ENCODE measurements at places on chromosomes 7 and 10.

DNA sequence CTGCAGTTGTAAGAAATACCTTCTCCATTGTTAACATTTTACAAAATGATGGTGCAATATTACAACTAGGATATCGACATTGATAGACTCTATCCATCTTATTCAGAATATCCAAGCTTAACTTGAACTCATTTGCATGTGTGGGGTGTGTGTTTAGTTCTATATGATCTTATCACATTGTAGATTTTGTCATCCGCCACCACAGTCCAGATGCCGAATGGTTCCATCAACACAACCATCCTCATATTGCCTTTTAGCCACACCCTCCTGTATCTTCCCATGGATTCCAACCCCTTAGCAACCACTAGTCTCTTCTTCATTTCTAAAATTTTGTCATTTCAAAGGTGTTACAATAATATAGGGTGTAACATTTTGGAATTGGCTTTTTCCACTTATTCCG is 452.9 kb upstream of the AKR1E2 start:
- no peak for DNase-seq

- DNase-seq, result no peak
Measured at GRCh38 chr7:128783143-128783861, 7.7 kb upstream of the OPN1SW start.

DNA sequence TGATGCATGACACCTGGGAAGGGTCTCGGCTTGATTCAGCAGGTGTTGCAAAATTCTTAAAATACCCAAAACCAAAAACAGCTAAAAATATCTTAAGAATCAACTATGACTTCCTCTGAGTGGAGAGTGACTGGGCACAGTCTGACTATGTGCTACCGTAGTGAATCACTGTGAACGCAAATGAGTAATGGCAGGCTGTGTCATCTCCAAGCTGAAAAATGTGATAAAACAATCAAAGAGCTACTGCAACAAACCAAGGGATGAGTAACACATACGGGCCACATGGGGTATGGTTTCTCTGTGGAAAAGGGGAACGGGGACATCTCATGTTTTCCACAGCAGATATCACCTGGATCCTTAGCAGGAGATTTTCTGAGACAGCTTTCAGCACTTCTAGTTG is 127.5 kb downstream of the ABCA13 start:
- DNase-seq, result no peak

- no peak for DNase-seq
Measured at GRCh38 chr7:3218411-3219225, 82.4 kb upstream of the SDK1 start.

- DNase-seq, result no peak
Measured at GRCh38 chr10:102669206-102670064, 25.2 kb downstream of the TRIM8 start.

DNA sequence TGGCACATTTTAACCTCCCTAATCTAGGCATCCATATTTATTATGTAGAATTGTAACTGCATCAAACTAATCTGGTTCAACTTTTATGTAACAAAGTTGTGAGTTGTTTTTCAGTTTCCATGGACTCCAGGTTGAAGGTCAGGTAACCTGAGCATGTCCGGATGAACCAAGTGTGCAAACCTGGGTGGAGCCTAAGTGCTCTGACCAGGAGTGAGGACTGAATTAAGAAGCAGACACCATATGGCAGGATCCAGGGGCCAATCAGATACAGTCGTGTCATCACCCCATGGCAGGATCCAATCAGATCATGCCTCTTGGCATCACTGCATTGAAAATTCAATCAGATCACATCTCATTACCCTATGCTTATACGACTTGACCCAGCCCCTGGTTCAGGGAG is 41.2 kb upstream of the PHYHIPL start:
- no peak for DNase-seq

GRCh38 chr10:49070701-49071100 is 44.6 kb downstream of the VSTM4 start:
- no peak for DNase-seq

DNA sequence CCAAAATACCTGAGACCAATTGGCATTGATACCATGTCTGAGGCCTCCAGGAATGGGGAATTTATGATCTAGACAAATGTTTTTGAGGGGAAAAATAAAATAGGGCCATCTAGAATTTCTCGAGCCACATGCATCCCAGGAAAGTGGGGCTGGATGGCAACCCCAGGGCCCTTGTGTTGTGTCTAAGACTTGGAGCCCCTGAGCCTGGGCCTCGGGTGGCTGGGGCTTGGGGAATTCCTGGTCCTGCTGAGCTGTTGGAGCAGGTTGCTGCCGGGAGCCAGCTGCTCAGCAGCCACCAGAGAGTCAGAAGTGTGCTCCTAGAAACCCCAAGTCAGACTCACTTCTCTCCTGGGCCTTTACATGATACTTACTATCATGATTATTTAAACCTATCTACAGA is 172.9 kb downstream of the WDR37 start:
- no peak for DNase-seq

- no peak for DNase-seq
Measured at GRCh38 chr10:118332948-118333710, 9.0 kb downstream of the FAM204A start.

DNA sequence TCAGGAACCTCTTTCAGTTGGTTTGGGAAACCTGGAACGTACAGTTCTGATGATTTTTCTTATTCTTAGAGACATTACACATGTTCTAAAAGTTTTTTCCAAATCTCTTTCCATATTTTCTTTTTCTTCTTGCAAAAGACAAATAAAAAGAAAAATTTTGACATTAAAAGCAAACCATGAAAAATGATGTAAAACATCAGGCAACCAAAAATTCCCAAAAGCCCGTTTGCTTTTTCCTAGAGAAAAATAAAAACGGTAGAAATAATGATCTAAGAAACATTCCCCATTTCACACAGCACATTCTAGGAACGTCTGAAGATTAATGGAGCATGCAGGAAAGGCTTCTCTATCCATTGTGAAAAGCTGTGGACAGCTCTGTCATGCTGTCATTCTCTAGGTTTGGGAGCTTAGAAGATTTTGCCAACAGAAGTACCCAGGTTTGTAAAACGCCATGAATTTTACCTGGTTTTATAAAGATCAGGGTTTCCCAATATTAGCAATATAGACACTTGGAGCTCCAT is 11.2 kb upstream of the PRTFDC1 start:
- DNase-seq, result no peak

DNA sequence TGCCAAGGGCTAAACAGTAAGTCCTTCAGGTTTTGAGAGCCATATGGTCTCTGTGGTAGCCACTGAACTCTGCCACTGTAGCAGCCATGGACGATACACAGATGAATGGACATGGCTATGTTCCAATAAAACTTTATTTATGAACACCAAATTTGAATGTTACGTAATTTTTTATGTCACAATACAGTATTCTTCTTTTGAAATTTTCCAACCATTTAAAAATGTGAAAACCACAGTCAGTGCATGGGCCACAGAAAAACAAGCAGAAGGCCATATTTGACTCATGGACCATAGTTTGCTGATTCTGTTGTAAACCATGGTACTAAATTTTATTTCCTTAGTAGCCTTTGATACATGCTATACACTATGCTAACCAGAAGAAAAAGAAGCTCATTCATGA is 361.8 kb downstream of the MAGI2 start:
- no peak for DNase-seq

DNA sequence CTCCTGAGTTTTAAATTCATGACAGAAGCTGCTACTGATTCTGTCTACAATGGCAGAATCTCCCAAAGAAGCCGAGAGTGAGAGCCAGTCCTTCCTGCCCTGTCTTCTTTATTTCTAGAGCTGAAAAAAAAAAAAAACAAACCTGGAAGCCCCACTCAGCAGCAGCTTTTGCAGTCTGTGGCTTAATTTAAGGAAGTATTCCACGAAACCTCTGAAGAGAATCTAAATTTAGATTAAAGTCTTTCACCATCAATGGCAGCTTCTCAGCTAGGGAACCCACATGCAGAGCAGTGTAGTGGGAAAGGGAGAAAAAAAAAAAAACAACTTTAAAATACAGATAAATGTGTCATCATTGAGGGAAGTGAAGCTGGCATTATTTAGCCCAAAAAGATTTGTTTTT is 23.4 kb downstream of the SMURF1 start:
- DNase-seq, result no peak

GRCh38 chr10:58512491-58513187 is at the start of gene BICC1:
Gene BICC1 (plus strand): TSS chr10:58512872. CDS start chr10:58513144, 272 bp downstream.
- peak; percentile 3 for DNase-seq

GRCh38 chr10:54159924-54160323 is 641.1 kb downstream of the PCDH15 start:
- DNase-seq, result no peak

DNA sequence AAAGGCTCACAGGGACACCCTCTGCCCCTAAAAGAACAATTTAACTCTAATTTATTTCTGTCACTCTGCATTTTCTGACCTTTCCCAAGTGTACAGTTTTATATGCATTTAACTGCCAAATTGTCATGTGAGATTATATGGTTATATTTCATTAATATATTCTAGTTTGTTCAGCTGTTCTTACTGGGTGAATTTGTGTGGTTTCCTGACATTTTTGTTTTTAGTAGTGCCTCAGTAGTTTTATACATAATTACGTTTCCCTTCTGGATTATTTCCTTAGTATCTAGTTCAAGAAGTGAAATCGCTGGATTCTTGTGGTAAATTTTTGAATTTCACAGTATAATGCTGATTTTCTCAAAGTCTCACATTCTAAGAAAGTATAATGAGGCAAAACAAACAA is 41.3 kb downstream of the EGFR start:
- DNase-seq, result no peak

DNA sequence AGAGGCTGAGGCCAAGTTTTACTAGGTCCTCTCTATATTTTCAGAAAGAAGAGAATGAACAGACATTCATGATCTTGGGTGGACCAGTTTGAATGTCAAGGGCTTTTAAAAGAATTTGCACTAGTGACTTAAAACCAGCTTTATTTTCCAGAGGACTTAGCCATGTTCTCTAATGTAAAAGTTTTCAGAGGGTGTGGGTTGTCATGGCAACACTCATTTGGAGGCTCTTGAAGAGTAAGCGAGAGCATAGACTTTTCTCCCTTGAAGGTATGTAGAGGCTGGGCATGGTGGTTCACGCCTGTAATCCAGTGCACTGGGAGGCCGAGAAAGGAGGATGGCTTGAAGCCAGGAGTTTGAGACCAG is 61.1 kb downstream of the GATA3 start:
- no peak for DNase-seq

DNA sequence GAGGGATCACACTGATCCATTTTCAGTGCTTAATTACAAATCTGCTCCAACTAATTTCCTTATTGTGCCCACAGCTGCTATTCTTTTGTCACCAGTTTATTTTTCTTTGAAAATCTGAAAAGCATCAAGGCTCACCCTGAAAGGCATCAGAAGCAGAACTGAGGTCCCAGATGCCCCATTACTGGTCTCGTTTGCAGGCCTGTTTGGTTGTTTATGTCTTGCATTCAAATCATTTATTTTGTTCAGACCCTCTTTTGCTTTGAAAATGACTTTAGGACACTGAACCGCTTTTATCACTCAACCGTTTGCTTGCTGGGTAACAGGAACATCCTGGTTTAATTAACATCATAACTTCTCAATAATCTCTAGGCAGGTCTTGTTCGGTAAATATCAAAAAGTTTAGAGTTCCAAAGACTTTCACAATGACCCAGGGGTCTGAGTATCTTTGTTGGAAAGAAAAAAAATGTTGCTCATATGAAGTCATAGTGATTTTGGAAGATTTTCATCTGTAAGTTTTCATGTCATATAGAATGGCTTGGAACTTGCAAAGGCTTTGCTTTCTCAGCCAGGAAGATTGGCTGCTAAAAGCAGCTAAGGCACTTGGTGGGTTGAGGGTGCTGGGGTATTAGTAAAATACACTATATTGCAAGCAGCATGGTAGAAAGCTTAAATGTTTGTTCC is 398.3 kb upstream of the NPVF start:
- no peak for DNase-seq
